ENCODE measurements at places on chromosomes 16 and 17.

GRCh38 chr16:56334761-56335160 lies 90.6 kb downstream of the AMFR start:
- no peak for DNase-seq

DNA sequence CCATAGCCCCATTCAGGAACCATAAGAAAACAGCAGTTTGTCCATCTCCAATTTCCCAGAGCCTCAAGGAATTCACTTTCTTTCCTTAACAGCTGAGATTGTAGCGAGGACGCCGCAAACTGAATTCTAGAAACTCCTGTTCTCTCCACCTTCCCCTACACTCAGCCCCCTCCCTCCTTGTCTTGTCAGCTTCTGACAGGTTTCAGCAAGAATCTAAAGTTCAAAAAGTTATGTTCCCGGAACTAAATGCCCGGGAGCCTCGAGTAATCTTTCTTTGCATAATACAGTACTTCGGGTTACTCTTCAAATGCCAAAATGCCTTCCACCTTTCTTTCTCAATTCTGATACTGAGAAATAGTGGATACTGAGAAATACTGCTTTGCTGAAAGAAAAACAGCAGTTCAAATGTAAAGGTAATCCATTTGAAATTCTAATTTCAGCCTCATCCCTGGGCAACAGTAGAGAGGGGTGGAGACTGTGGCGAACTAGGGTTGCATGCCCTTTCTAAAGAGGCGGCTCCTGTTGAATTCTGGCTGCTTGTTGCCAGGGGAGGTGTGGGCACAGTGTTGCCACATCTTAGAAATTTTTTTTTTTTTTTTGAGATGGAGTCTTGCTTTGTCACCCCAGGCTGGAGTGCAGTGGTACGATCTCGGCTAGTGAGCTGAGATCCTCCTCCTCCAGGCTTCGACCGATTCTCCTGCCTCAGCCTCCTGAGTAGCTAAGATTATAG lies 63.5 kb upstream of the USP7 start:
- no peak for DNase-seq

GRCh38 chr17:48894886-48895285 lies 2.3 kb downstream of the ATP5MC1 start:
- no peak for DNase-seq

GRCh38 chr16:87830673-87831420 lies 38.5 kb downstream of the SLC7A5 start:
- no peak for DNase-seq

- no peak for DNase-seq
These were observed 14.8 kb upstream of the GFOD2 start for GRCh38 chr16:67733734-67734470.

- DNase-seq, result no peak
These were observed 55.7 kb downstream of the PAFAH1B1 start for GRCh38 chr17:2649191-2649590.

DNA sequence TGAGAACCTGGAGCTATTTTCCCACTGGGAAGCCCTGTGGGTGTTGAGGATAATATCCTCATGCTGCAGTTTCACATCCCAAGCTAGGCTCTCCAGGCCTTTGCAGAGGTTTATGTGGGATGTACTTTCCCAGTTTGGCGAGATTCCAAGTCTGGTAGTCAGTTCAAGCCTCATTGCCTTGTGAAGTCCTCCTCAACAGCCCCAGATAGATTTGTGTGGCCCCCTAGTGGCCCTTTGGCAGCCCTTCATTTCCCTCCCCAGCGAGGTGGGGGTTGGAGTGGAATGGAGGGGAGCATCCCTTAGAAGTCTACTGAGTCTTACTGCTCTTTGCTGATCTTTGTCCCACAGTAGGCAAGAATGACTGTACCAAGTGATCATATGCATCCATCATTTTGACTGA lies 137.9 kb downstream of the CDH11 start:
- peak; percentile 3 for DNase-seq

DNA sequence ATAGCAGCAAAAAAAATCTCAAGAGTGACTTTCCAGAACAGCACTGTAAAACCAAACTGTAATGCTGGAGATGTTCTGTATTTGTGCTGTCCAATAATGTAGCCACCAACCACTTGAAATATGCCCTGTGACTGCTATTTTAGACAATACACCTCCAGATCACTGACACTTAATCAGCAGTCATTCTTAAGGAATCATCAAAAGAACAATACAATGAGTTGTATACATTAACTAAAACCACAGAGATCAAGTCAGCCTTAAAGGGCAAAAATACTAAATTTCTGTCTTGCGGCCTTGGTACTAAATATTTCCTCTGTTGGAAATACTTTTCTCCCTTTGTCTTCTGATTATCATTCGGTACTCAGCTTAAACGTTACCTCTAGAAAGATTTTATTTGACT lies 33.6 kb upstream of the ANKFY1 start:
- DNase-seq, result no peak

GRCh38 chr16:65783709-65784474 lies 582.6 kb upstream of the CDH5 start:
- no peak for DNase-seq

DNA sequence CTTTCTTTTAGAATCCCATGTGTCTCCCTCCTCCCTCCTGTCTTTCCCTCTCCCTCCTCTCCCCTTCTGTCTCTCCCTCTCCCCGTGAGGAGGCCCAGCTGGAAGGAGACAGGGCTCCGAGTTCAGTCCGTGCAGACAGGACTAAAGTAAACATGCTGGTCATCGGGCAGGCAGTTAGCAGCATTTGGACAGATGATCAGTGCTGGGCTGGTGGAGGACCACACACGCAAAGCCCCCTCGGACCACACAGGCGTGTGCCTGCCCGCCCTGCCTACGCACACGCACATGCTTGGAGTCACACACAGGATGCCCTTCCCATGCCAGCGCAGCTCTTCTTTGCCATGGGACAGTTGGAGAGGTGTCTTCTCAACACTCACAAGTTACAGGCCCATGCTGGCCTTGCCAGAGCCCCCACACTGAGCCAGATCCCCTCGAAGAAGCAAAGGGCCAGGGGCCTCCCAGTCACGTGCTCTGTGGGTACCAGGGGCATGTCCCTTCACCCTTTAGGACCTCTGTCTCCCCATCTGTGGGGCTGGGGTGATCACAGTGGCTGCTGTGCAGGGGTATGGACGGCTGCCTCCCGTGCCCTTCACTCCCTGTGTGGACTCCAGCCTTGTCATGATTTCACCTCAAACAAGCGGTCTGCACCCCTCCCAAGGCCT lies 215.7 kb upstream of the FOXF1 start:
- DNase-seq, result no peak

DNA sequence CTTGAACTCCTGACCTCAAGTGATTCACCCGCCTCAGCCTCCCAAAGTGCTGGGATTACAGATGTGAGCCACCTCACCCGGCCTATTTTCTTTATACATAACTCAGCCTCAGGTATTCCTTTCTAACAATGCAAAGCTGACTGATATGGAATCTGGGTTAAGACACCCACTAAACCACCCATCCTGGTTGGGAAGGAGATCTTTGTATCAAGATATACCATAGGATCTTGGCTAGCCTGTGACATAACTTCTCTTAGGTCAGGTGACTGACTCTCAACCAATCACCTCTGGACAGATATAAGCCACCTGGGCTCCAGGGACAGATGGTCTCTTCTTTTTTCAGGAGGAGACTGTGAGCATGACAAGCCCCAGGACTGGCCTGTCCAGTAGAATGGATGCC lies 51.2 kb upstream of the NKD1 start:
- no peak for DNase-seq

DNA sequence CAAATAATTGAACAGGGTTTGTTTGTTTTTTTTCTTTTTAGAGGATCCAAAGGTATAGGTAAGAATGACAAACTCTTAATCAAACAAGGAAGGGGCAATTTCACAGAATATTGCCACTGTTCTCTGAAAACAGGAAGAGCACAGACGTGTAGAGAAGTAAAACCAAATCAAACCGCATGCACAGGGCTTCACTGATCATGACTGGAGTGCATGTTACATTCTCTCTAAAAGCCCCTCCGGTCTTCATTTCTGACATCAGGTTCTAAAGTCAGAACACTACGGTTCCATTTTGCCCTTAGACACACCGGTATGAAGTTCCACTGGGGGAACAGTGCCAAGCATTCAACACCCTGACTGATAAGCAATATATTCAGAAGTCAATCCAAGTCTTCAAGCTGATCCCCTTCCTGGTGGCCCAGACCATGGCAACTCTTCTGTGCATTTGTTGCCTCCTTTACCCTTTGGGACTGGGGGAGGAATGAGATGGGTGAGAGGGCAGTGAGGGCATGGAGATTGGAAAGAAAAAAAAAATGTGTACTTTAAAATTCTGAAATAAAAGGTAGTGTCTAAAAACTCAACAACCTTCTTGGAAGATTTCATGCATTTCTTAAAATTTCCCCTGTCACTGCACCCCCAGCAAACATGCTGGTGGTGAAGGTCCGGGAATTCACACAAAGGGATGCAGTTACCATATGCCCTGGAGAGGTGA lies 1.4 kb downstream of the MMD start:
- DNase-seq, result no peak

GRCh38 chr17:42017866-42018200 lies 594 bp upstream of the DNAJC7 start:
- no peak for DNase-seq

DNA sequence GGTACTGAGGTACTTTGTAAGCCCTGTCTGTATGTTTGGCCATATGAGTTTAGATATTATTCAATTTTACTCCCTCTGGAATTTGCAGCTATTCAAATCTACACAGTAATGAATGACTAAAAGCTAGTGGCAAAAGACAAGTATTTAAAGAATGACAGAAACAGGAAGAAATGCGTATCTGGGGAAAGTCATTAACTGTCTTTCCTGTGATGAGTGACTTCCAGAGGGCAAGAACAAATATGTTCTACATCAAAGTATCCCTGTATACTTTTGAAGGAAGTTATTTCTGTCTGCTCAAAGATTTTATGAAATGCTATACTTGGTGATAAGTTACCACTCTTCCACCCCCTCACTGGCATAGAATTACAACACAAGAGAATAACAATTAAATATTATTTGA lies 489.3 kb upstream of the SOX9 start:
- no peak for DNase-seq

DNA sequence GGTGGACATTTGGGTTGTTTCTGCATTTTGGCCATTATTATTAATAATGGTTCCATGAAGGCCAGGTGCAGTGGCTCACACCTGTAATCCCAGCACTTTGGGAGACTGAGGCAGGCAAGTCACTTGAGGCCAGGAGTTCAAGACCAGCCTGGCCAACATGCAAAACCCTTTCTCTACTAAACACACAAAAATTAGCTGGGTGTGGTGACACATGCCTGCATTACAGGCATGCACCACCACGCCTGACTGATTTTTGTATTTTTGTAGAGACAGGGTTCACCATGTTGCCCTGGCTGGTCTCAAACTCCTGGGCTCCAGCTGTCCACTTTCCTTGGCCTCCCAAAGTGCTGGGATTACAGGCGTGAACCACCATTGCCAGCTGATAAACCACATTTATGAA lies 58.5 kb downstream of the TNFRSF13B start:
- DNase-seq, result no peak

DNA sequence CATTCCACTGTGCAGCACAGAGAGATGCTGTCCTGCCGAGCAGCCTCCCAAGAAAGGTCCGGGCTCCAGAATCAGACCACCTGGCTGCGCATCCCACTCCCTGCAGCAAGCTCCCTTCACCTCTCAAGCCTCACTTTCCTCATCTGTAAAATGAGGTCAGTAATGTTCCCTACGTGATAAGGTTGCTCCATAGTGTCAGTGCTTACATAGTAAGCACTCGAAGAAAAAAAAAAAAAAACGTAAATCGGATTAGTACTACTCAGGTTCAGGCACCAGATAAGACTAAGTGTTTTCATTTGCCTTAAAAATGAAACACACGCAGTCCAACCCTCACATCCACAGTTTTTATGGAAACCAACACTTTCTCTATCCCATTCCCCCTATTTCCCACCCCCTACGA lies 76.7 kb downstream of the CCT6B start:
- DNase-seq, result no peak

DNA sequence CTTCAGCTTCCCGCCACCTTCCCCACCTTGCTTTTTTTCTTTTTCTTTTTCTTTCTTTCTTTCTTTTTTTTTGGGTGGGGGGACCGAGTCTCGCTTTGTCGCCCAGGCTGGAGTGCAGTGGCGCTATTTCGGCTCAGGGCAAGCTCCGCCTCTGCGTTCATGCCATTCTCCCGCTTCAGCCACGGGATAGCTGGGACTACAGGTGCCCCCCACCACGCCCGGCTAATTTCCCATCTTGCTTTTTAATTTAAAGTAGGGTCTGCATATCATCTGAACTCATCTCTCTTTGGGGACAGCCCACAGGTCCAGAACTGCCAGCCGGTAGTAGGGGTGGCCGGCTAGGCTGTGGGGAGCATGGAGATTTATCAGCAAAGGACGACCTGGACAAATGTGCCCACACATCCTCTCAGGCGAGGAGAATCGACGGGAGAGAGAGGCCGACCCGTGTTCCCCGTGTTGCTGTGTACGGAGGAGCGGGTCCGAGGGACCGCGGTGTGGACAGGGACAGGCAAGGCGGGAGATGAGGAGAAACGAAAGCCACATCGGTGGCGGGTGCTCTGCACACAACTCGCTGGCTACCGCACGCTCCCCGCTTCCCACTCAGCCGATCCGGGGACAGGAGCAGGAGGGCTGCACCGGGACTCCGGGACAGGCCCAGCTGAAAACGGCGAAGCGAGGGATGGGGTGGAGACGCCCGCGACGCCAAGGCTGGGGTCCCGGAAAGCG lies 2.4 kb downstream of the MT1M start:
- no peak for DNase-seq

GRCh38 chr16:5738586-5738985 lies 641.0 kb upstream of the EEF2KMT start:
- DNase-seq, result no peak

DNA sequence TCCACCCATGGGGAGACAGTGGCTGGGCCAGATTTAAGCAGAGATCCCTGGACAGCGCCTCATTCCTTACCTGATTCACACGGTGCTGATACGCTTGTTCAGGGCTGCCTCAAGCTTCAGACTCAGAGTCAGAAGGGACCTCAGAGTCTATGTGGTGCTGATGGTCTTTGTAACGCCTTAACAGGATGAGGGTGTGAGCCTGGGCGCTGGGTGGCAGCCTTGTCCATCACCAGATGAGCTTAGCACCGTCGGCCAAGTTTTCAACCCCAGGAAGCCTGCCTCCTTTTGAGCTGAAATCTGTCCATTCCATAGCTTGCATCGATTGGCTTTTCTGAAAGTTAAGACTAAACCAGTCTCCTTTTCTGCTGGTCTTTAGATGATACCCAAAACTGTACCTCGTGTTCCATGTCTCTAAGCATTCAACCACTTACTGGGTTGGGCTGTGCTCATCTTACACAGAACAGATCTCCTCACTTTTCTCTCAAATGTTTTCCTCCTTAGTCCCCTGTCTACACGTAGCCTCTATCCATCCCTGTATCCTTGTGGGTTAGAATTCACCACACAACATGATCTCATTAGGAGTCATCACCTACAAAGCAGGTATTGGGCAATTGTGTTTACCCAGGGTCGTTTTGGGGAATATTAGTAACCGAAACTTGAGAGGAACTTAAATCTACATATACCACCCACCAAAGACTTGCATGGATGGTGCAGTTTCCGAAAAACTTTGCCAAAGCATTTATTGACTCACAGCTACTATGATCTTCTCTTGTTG lies 573.4 kb downstream of the CDH13 start:
- no peak for DNase-seq

GRCh38 chr17:29240477-29240876 lies 6.2 kb upstream of the CRYBA1 start:
- DNase-seq, result no peak

GRCh38 chr17:7864995-7865650 lies 7.3 kb downstream of the CYB5D1 start:
- no peak for DNase-seq

- DNase-seq, result no peak
These were observed 3.3 kb upstream of the HIGD1B start for GRCh38 chr17:44844390-44844830.
